Activated CD4-positive, alpha-beta T cell treated with anti-CD3 and anti-CD28 coated beads, Interleukin-2, amount 50 U/mL, for 1 hour (primary cell): ENCODE measurements at places on chromosomes 5 and 9.

- DNase-seq, result no peak
Observed at GRCh38 chr9:104960662-104961061, 32.7 kb upstream of the ABCA1 start.

DNA sequence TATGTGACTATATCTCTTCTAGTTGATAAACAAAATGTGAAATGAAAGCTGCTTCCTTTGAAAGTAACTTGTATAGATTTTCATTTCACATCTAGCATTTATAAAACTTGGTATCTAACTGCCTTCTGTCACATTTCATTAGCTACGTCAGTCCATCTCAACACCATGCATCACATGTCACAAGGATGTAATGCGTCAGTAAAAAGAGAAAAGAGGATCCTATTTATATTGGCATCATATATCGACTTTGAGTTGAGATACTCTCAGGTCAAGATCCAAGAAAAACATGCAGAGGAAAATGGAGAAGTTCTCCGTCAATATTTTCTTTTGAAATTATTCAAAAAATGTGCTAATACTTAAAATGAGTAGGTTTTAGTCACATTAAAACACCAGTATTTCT lies 1211.2 kb downstream of the EFNA5 start:
- no peak for DNase-seq

- DNase-seq, result no peak
Observed at GRCh38 chr5:123297866-123298265, 125.3 kb downstream of the CEP120 start.

- DNase-seq, result no peak
Observed at GRCh38 chr5:76022611-76023010, 60.6 kb upstream of the SV2C start.

DNA sequence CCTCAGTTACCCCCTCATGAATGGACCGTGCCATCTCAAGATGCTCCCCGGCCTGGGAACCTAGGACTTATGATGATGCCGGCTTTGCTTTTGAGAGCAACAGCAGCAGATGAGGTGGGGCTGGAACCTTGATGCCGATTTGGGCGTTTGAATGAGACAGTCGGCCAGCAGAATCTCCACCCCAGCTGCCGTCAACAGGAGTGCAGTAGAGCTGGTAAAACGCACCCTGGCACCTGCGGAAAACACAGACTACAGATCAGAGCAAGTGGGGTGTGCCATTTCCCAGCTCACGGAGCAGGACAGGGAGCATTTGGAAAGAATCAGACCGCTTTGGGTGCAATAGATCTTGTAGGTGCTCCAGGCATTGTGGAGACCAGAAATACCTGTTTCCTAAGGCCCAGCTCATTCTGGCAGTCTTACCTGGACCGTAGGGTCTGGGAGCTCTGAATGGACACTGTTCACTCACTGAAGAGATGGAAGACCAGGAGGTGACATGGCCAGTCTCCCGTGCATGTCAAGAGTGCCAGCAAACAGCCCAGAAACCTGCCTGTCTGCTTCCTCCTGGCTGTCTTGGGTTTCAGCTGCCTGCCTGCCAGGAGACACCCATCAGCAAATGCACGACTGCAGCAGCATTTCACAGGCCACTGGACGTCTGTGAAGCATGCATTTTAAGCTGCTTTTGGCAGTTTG lies 317.7 kb upstream of the IRX4 start:
- DNase-seq, result no peak
